Left ventricle myocardium superior (tissue), 1 donor: ENCODE measurements at places on chromosomes 5 and 9. TPM values are rescaled to one million over a fixed set of nuclear protein-coding genes. Genes with fewer than 3 reads are reported as not detected.

HMCN2 gene
- 7.3 TPM for total RNA-seq

SLC6A19 gene
- not detected for total RNA-seq

DNA sequence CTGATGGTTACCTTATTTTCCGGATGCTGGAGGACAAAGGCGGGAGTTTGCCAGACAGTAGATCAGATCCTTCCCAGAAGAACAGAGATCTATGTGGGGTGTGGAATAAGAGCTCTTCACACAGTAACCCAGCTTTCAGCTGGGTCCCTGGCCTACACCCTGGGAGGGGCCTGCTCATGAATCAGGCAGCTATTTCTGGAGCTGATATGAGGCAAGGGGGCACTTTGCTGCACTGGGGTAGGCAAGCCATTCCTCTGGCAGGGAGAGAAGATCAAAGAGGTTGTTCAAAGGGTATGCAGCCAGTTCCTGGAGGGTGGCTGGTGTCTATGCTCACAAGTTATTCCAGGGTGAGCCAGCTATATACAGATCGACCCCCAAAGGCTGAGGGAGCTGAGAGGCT lies 48.6 kb downstream of the CYSTM1 start:
- DNase-seq, result peak; percentile 54

GRCh38 chr5:81750308-81751008 lies 439 bp downstream of the SSBP2 start:
- DNase-seq, result peak; percentile 55

DNA sequence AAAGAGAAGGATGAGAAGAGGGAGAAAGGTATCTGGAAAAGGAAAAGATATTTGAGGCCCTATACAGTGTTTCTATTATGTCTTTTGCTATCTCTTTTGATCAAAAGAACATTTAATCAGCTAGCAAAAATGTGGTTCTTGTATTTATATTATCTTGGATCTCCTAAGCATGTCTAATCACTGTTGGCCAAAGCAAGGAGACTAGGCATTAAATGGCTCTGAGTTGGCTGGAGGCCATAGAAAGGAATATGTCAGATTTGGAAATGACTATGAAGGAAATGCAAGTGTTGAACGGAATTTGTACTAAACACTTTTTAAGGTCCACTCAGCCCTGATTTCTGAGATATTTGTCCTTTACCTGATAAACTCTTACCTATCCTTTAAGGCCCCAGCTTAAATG lies 22.4 kb upstream of the THG1L start:
- no peak for DNase-seq

- DNase-seq, result no peak
These were observed 173.6 kb downstream of the ARL15 start for GRCh38 chr5:54136516-54137440.

GRCh38 chr9:87648606-87649005 lies 77.3 kb upstream of the CTSL start:
- no peak for DNase-seq

DNA sequence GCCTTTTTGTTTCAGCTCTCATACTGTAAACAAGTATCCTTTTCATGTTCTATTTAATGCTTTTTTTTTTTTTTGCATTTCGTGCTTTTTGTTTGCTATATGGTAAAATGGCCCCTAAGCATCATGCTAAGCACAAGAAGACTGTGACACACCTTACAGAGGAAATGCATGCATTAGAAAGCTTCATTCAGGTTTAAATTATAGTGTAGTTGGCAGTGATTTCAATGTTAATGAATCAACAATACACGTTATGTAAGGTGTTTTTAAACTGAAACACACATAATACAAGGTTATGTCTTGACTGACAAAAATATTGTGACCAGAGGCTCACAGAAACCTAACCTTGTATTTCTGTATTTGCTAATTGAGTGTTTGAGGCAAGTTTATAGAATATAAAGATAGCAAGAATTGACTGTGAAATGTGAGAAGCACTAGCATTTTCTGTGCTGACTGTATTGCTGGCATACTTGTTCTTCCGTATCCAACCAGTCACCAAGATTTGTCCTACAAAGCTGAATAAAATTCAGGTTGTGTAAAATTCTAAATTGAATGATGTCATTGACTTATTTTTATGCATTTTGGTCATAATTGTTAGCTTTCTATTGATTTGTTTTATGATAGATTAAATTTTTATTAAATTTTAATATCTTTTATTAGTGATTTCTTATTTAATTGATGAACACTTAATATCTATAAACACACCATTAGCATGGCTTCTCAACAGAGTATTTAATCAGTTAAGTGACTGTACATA lies 4.1 kb downstream of the CFAP95 start:
- no peak for DNase-seq

DNA sequence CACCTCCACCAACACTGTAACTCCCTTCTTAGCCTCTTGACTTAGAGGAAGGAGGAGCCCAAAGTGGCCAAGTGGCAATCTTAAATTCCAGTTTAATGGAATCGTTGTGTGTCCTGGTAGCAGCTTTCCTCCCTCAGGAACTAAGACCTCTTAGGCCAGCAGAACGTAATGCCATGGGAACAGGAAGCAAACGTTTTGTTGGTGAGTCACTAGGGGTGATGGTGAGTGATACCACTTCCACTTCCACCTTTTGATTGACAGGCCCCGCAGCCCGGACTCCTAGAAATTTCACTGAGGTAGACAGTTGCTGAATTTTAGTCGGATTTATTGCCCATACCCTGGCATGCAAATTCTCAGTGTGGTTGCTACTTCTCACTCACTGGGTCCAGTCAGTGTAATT lies 94.2 kb upstream of the FBN2 start:
- no peak for DNase-seq

GRCh38 chr9:134949681-134950385 lies 32.1 kb upstream of the FCN1 start:
- no peak for DNase-seq
